A549 (cell line): ENCODE measurements at places on chromosomes 6 and 20.
A peak's percentile ranks its signal among the peaks of the same experiment; 100 is the strongest.

- DNase-seq: no peak
Measured at GRCh38 chr6:125174626-125175025, 21.1 kb downstream of the TPD52L1 start.

DNA sequence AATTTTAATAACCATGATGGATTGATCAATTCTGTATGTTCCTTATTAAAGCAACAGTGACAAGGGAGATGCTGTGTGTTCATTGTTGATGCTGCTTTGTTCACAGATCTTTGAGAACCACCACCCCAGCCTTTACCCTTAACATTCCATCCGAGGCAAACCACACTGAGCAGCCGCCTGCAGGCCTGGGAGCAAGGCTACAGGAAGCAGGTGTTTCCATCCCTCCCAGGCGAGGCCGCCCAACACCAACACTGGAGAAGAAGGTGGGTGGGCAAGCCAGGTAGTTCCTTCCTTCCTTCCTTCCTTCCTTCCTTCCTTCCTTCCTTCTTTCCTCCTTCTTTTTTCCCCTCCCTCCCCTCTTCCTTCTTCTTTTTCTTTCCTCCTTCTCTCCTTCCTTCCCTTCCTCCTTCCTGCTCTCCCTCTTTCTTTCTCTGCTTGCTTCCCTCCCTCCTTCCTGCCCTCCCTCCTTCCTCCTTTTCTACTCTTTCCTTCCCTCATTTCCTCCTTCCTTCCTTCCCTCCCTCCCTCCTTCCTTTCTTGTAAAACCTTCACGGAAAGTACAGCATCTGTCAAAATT lies 13.7 kb downstream of the TTLL2 start:
- no peak for DNase-seq

DNA sequence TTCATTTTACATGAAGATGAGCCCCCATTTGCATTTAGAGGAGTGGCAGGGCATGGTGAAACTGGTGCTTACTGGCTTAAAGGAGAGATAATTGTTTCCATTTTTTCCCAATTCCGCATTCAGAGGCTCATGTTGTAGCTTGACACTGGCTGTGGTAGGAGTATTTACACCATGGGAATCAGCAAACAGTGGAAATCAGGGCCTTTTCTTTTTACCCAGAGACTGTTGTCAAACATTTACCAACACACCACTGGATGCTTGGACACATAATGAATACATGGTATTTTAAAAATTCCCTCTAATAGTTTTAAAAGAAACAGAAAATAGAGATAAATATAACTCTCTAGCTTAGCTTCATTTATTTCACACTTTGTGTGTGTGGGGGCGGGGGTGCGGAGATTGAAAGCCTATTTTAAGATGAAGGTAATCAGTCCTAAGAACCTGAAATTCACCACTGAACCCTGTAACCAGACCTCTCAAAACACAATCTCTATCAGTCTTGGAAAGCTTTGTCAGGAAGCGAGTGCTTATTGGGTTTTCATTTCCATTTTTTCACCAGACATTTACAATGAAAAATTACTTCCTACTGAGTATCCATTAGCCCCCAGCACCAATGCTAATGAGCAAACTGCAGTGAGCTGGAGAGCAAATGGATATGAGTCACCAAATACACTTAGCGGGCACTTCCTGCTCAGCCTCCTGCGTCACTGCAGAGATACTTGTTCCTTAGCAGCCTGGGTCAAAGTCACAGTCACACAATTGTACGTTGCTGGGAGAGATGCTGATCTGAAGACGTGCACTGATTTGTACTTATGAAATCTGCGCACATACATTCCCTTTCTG lies 532.0 kb downstream of the BCKDHB start:
- peak; percentile 93 for DNase-seq

DNA sequence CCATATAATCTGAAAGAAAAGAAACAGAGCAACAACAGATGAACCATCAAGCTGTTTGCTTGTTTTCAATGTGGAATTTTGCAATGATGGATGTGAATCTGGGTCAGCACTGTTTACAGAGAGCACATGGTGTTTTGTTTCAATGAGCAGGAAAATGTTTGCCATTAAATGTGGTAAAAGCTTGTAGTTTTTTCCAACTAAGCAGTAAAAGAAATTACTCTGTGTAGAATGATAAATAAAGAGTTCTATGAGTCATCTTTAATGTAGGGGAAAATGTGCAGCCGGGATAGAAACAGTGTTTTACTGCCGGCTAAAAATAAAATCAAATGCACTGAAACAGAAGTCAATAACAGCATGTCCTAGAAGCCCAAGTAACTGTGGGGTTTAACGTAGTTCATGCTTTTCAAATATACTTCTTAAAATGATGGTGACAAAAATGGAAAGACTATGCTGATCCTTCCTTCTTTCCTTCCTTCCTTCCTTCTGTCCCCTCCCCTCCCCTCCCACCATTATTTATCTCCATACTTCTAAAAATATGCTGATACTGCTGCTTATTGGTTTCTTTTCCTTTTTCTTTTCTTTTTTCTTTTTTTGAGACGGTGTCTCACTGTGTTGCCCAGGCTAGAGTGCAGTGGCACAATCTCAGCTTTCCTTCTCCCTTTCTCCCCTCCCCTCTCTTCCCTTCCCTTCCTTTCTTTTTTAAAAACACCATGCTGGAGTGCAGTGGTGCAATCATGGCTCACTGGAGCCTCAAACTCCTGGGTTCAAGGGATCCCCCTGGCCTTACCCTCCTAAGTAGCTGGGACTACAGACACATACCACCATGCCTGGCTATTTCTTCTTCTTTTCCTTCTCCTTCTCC lies 6.3 kb upstream of the NAA20 start:
- DNase-seq: no peak

DNA sequence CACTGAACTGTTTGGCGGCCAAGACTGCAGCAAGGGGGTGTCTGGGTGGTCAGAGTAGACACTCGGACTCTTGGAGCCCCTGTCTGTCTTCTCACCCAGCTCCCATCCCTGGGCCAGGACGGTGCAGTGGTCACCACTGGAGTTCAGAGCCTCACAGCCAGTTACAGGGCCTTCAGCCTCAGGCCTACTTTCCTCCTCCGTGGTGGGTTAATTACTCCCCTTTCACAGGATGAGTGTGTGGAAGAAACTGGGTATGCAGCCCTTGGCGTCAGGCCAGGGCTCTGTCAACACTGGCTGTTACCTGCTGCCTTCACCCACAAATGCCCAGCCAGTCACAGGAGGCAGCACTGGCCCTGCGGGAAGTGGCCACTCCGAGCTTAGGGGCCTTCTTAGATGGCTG lies 1.8 kb upstream of the YTHDF1 start:
- DNase-seq: no peak

GRCh38 chr6:167569879-167570278 lies 245.0 kb downstream of the TTLL2 start:
- DNase-seq: no peak

GRCh38 chr6:41571021-41571780 lies 25.0 kb downstream of the FOXP4 start:
- DNase-seq: no peak

GRCh38 chr20:37932074-37932473 lies 29.1 kb downstream of the VSTM2L start:
- no peak for DNase-seq

- no peak for DNase-seq
Measured at GRCh38 chr6:139060332-139060731, 31.8 kb downstream of the ABRACL start.

DNA sequence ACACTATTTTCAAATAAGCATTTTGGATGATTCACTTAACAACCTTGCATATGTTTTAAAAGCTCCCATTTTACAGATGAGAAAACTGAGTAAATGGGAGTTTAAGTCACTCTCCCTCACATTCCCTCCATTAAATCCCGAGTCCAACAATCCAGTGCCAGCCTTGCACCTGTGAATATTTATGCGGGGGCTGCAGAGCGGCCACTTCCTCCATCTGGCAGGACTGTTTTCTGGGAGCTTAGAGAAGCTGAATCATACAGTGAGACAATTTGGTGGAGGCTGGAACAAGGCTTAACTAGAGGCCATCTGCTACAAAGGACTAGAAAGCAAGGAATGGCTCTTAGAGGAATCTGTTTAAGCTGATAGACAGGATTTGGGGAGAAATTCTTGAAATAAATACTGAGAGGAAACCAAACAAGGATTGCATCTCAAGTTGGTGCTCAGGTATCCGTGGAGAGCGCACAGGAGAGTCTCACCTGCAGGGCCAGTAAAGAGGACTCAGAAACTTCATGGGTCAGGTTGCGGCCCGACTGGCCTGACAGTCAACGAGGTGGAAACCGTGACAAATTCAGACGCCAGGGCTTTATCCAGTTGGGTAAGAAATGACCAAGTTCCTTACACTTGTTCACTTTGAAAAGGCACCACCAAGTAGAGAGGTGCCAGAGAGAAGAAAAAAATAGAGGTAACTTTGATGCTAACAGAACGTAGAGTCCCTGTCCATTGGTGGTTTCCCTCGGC lies 478.5 kb downstream of the QKI start:
- DNase-seq: no peak

GRCh38 chr20:32439132-32439829 lies 81.2 kb downstream of the ASXL1 start:
- no peak for DNase-seq

GRCh38 chr6:16904957-16905356 lies 143.7 kb upstream of the ATXN1 start:
- no peak for DNase-seq

- no peak for DNase-seq
Measured at GRCh38 chr6:156590482-156590881, 186.7 kb upstream of the ARID1B start.

GRCh38 chr6:158554611-158555361 lies 5.1 kb upstream of the TMEM181 start:
- DNase-seq: no peak

- DNase-seq: no peak
Measured at GRCh38 chr6:158698931-158699330, 49.1 kb downstream of the SYTL3 start.

GRCh38 chr6:14889611-14890593 lies 356.0 kb upstream of the JARID2 start:
- peak; percentile 76 for DNase-seq

GRCh38 chr6:83893024-83893423 lies 33.5 kb downstream of the CYB5R4 start:
- no peak for DNase-seq

DNA sequence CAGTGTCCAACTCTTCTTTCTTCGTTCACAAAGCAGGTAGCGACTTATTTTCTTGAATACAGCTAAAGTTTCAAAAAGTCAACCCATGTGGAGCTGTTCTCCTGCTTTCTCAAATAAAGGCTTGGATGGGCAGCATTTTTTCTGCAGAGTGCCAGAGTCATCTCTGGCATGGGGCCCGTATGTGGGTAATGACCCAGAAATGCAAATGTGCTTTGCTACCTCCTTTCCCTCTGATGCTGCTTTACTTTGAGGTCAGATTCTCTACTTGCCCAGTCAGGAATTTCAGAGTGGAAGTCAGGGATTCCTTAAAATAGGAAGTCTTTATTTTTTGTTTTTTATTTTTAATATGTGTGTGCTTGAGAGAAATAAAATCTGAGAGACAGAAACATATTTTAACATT lies 4.9 kb downstream of the NKAIN2 start:
- DNase-seq: no peak

DNA sequence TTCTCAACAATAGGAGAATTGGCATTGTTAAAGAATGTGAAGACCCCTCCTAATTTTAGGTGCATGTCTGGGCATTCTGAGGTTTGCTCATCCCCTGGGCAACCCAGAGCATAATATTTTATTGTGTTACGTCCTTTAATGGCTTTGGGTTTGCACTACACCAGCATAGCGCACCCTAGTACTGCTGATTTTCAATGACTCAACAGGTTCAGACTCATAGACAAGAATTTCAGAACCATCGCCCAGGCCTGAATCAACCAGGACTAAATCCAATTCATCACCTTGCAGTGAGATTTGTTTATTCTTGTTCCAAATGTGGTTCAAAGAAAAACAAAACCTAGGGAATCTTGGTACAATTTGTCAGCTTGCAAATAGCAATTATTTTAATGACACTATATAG lies 137.8 kb upstream of the PHACTR1 start:
- peak; percentile 30 for DNase-seq

DNA sequence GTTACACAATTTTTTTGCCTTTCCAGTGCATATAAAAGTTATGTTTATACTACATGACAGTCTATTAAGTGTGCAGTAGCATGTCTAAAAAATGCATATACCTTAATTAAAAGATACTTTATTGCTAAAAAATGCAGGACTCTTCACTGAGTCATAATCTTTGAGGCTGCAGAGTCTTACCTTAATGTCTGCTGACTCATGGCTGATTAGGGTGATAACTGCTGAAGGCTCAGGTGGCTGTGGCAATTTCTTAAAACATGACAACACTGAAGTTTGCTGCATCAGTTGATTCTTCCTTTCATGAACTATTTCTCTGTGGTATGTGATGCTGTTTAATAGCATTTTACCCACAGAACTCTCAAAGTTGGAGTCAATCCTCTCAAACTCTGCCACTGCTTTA lies 19.1 kb downstream of the ZSCAN23 start:
- DNase-seq: no peak

DNA sequence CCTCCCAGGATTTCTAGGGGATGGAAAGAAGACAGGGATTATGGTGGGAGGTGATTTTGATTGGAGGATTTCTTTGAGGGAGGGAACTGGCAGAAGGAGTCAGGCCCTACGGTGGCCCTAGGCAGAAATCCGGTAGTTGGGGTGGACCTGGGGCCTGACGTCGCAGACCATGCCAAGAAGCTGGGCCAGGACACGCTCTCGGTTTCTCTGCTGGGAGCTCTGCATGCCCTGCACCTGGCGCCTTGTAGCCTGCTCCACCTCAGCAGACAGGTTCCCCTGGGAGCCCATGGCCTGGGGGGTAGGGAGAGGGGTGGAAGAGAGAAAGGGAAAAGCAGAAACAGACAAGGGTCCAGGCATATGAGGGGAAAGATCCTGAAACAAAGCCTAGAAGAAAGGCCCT lies 1.1 kb downstream of the ATP6V1G2 start:
- no peak for DNase-seq

- no peak for DNase-seq
Measured at GRCh38 chr20:47028487-47028886, 133.8 kb downstream of the EYA2 start.

- no peak for DNase-seq
Measured at GRCh38 chr6:143159001-143159400, 98.3 kb downstream of the AIG1 start.

- DNase-seq: no peak
Measured at GRCh38 chr6:43192911-43193310, 10.9 kb downstream of the CUL9 start.

DNA sequence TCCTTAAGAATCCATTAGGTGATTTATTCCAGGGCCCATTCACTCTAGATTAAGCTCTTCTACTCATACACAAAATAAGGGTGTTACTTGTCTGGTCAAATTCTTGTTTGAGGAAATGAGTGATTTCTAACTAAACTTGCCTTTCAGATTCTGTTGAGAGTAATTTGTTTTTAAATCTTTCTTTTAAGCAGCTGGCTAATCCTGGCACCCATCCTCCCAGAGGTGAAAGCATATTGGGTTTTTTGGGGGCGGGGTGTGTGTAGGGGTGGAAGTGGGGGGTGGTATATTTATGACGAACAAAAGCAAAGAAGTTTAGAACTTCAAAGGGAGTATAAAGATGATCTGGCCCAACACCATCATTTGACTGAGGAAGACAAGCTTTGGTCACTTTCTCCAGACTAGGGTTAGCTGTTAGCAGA lies 94.7 kb downstream of the RTN4IP1 start:
- no peak for DNase-seq
